ENCODE measurements at places on chromosomes 5 and 9.
A peak's percentile ranks its signal among the peaks of the same experiment; 100 is the strongest.

- DNase-seq, result no peak
Observed at GRCh38 chr5:170488570-170488969, 15.2 kb upstream of the KCNIP1 start.

DNA sequence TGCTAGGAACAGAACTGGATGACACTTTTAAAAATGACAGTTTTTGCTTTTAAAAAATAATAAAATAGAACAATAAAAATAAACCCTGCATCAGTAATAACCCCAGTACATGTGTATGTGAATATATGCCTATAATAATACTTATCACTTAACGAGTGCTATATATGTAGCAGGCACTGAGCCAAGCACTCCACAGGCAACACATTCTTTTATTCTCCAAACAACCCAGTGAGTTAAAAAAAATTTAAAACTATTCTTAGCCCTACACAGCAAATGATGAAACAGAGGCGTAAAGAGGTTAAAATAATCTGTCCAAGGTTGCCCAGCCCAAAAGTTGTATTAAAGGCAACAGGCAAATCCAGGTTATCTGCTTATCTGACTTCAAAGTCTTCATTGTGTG is 124.5 kb upstream of the SMIM23 start:
- no peak for DNase-seq

GRCh38 chr9:127452691-127453090 is 1.4 kb downstream of the LRSAM1 start:
- no peak for DNase-seq

GRCh38 chr5:127590156-127590722 is 58.6 kb upstream of the CTXN3 start:
- DNase-seq, result no peak

GRCh38 chr5:53674121-53674520 is 113.7 kb downstream of the NDUFS4 start:
- DNase-seq, result no peak

DNA sequence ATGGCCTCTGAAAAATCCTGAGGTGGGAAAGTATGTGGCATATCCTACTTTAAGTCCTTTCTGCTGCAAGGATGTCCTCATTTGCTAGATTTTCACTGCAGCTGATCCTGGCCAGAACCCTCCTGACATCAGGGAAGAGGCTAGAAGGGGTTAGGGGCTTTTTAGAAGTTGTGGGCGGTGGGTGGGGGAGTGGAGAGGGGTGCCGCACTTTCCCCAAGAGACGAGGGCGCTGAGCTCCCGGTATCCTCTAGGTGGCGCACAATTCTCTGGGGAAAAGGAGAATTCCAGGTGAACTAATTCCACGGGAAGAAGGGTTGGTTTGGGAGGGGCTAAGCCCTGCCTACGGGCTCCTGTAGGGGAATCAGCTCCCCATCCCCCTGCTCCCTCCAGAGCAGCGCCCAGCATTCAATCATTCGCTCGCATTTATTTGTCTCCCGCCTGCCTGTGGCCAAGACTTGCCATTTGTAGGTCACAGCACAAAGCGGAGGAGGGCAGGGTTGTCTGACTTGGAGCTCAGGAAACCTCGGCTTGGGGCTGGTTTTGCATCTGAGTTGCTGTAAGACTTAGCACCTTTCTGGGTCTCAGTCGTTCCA is 42.9 kb upstream of the HAND1 start:
- DNase-seq, result peak; percentile 90
